ENCODE measurements at places on chromosomes 1 and 21.

DNA sequence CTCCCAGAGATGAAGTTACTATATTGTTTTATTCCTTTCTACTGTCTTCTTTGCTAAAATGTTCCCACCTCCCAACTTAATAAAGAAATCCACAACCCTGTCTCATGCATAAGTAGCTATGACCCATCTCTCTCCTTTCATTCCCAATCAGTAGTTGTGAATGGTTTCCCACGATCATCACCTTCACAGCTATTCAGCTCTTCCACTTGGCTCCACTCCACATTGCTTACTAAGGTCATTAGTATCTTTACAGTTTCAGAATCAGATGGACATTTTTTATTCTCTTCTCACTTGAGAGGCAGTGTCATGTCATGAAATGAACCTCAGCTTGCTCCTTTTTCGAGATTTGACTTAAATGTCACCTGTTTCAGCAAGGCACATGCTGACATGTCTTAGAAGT, 47.1 kb upstream of the COG2 start:
- no peak for DNase-seq

DNA sequence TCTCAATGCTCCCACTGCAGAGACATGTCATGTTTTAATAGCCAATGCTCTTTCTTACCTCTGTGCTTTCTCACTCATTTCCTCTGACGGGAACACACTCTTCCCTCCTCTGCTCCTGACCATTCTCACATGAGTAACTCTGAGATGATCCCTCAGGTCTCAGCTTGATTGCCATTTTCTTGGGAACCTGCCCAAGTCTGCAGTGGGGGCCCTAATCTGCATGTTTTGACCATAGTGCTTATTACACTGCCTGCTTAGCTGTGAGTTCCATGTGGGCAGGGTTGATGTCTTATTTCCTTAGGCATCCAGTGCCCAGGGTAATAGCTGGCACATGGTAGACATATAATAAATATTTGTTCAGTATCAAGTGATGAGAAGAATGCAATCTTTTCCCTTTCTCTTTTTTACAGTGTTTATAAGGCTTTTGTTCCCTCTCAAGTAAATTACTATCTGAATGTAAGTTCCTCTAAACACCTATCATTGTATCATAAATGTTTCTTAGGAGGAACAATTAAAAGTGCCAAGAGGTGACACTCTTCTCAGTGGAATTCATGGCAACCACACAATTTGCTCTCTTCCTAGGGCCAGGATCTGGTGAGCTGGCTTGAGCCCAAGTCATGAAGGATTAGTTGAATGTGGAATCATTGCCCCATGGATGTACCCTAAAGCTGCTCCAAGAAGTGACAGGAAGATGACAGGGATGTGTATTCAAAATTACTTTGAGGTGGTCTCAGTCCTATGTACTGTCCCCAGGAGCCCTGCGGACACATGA, 485.4 kb upstream of the USP24 start:
- DNase-seq = no peak

- no peak for DNase-seq
Measured at GRCh38 chr1:159152031-159152430, 19.4 kb upstream of the CADM3 start.

DNA sequence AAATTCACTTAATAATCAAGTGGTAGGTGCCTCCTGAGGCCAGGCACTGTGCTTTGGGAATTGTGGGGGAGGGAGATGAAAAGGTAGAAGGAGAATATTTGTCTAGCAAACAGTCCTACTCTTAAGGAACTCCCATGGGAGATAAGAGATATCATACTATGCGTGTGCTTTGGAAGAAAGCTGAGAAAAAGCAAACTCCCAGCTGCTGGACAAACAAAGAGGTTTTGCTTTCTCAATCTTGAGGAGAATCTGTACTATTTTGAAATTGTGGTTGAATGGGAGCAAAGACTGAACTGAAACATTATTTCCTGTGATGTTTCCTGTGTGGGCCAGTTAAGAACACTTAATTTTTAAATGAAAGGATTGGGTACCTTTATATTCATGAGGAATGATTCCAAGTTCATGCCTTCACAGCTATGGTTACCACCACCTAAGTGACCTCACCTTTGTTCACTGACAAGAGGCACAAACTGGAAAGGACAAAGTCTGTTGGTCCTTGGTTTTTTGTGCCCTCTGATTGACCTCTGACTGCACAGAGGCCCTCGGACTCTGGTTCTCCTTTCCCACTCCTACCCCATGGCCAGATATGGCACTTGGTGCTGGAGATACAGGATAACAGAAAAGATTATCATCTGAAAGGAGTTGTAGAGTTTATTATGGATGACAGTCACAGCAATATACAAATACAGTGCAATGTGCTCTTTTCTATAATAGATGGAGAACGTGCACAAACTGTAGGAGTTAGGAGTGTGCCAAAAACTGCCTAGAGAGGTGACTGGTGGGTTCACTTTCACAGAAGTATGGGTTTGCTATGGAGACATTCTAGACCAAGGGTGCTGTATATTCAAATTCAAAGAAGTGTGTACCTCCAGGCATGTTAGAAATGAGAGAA, 1.6 kb downstream of the CD53 start:
- no peak for DNase-seq

GRCh38 chr21:46427516-46427915, 31.2 kb upstream of the DIP2A start:
- DNase-seq = no peak

Data from retina (tissue), 1 donor.